ENCODE measurements at places on chromosomes 11 and 22.

- DNase-seq = no peak
These were observed 47.9 kb downstream of the OSBP2 start for GRCh38 chr22:30742291-30743256.

- no peak for DNase-seq
These were observed 34.1 kb downstream of the DAGLA start for GRCh38 chr11:61714316-61714715.

- no peak for DNase-seq
These were observed 671.2 kb downstream of the TBC1D22A start for GRCh38 chr22:47433627-47434026.

GRCh38 chr22:25895678-25896077 lies 153.7 kb downstream of the MYO18B start:
- no peak for DNase-seq

- no peak for DNase-seq
These were observed 44.1 kb downstream of the AP2A2 start for GRCh38 chr11:969651-970205.

DNA sequence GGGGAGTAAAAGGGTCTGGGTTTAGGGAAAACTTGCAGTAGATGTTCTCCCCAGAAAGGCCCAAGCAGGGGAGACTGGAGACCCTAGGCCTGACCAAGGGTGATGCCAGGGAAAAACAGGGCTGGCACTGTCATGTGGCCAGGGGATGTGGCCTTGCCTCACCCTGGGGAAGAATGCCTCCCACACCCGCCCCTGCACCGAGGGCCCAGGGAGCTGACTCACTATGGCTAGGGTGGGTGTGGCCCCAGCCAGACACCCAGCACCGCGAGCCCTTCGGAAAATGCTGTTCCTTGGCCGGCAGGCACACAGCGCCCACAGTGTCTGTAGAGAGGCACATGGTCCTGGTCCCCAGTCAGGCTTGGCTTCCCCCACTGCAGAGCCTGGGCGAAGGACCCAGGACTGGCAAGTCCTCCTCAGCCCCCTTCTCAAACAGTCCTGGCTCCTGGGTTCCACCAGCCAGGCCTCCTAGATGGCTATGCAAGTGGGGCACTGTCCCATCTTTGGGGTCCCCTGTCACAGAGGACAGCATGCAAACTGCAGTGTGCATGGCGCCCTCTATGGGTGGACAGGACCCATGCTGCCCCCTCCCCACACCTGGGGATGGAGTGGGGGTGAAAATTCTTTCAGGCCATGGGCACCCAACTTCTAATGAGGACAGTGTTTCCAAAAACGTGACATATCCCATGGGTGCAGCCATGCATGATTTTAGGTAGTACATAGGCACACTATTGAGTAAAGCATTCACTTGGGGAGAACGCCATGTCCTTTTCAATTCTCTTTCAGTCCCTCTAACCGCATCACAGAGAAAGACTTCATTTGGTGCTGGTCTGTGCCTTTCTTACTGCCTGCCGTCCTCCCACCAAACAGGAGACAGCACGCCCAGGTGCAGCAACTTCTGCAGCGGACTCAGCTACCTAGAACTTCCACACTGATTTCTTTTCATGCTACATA lies 15.2 kb downstream of the TMPRSS5 start:
- DNase-seq = peak; percentile 74

DNA sequence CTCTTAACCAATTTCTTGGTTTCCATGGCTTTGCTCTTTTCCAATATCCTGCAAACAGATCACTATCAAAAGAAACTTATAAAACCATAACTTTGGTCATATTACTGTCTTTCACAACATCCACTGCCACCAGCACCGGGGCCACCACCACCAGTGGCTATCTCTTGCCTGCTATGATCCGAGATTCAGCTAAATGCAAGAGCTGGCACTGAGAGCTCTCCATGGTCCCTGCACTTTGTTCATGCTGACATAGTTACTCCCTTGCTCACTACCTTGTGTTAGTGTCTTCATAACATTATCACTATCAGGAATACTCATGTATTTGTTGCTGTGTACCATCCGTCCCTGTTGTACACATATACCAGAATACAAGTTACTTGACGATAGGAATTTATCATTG lies 299.0 kb downstream of the ETS1 start:
- DNase-seq = peak; percentile 21

DNA sequence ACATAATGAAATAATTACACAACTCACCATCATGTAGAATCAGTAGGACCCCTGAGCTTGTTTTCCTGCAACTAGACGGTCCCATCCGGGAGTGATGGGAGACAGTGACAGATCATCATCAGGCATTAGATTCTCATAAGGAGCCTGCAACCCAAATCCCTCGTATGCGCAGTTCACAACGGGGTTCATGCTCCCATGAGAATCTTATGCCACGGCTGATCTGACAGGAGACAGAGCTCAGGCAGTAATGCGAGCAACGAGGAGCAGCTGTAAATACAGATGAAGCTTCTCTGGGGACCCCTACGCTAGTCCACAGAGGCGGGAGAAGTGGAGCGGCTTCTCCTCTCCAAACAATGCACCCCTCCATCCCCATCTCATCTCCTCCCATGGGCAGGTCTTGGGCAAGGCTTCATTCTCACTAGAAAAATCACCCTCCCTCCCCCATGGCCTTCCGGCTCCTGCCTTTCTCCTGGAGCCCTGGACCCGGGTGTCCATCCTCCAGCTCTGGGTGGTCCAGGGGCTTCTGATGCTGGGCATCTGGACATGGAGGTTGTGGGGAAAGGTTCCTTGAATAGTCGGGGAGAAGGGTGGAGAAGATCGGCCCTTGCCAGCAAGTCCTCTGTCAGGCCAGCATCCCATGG lies 16.2 kb upstream of the RAC2 start:
- DNase-seq = no peak

GRCh38 chr11:1054143-1055108 lies 17.9 kb upstream of the MUC6 start:
- no peak for DNase-seq

- DNase-seq = no peak
These were observed 21.0 kb upstream of the RAB30 start for GRCh38 chr11:83092488-83093384.

DNA sequence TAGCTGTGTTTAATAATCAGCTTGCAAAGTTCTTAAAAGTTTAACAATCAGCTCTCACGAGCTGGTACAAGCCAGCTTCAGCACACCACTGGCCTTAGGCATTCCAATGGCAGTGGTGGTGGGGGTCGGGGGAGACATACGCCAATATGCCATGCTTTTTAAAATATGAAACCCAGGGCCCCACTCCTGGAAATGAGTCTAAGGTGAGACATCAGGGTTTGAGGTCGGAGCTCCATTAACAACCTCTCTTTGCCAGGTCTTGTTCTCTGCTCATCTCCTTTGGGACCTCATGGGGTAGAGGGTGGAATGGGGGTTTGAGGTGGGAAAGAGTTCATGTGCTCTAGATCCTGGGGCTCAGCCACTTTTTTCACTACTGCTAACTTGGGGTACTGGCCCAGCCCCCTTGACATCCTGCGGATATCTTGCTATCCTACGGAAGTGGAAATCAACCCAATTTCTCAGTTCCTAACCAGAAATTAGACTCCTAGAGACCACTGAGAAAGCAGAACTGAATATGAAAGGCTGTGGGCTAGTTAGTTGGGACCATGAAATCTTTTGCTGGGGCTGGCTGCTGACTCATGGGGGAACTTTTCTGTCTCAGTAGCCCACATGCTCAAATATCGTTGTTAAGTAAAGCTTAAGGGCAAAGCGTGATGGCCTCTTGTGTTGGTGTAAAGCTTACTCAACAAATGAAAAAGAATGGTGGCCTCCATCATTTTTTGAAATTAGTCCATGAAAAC lies 90.1 kb downstream of the PDHX start:
- DNase-seq = no peak

DNA sequence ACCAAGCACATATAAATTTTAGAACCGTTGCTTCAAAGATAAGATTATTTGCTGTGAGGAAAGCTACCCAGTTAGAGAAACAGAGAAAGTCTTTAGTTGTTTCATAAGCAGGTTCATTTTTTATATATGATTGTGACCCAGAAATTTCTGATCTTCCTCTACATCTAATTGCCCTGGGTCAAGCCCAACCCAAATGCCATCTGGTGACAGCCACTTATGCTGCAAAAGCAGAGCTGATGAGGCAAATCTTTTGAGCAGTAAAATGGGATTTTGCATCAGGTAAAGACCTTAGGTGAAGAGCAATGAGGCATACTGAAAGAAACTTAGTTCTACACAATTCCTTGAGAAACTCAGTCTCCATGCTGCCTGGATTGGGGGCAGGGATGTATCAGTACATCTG lies 28.0 kb downstream of the SYT9 start:
- DNase-seq = no peak

- no peak for DNase-seq
These were observed 598 bp downstream of the CABIN1 start for GRCh38 chr22:24011735-24012068.

DNA sequence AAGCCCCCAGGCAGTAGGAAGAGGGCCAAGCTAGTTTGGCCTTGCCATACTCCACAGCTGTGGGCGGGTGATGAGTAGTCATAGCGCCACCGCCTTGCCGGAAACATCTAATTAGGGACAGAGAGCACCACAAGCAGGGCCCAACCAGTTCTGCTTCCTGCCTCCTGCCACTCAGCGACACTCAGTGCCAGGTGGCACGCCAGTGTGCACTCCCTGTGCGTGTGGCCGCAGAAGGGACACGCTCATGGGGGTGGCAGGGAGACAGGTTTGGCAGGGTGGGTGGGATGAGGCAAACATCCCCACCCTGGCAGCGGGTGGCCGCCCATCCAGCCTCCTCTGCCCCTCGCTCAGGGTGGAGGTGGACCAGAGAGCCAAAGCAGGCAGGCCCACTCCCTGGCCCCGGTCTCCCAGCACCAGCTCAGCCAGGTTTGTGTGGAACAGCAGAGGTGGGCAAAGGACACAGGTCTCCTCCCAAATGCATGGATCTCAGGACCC lies 4.9 kb downstream of the OVOL1 start:
- no peak for DNase-seq
